ENCODE measurements at places on chromosomes 3 and 15.
A peak's percentile ranks its signal among the peaks of the same experiment; 100 is the strongest.

DNA sequence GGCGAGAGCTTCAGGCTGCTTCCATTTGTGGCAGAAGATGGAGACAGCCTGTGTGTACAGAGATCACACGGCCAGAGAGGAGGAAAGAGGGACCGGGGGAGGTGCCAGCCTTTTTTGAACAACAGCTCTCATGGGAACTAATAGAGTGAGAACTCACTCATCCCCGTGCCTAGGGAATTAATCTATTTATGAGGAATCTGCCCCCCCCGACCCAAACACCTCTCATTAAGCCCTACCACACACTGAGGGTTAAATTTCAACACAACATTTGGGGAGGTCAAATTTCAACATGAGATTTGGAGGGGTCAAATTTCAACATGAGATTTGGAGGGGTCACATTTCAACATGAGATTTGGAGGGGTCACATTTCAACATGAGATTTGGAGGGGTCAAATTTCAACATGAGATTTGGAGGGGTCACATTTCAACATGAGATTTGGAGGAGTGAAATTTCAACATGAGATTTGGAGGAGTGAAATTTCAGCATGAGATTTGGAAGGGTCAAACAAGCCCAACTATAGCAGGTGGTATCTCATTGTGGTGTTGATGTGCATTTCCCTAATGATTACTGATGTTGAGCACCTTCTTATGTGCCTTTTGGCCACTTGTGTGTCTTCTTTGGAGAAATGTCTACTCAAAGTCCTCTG is 20.6 kb upstream of the RFTN1 start:
- no peak for DNase-seq

DNA sequence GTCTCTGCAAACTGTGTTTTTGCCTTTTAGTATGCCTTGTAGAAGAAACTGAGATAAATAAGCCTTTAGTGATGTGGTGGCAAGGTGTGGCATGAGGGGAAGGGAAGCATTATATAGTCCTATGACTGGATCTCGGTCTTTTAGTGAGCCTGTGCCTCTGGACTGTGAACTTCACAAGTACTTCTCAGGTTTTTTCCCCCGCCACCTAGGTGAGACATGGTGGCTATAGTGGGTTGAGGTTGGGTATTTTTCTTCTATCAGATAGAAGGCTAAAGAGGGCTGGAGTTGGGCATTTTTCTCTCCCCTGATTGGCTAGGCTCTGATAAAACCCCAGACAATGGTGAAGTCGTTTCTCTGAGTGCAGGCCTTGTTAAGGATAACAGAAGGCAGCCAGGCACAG is 38.7 kb upstream of the ZFAND6 start:
- no peak for DNase-seq

GRCh38 chr3:51163051-51163450 is 222.0 kb upstream of the MANF start:
- no peak for DNase-seq

DNA sequence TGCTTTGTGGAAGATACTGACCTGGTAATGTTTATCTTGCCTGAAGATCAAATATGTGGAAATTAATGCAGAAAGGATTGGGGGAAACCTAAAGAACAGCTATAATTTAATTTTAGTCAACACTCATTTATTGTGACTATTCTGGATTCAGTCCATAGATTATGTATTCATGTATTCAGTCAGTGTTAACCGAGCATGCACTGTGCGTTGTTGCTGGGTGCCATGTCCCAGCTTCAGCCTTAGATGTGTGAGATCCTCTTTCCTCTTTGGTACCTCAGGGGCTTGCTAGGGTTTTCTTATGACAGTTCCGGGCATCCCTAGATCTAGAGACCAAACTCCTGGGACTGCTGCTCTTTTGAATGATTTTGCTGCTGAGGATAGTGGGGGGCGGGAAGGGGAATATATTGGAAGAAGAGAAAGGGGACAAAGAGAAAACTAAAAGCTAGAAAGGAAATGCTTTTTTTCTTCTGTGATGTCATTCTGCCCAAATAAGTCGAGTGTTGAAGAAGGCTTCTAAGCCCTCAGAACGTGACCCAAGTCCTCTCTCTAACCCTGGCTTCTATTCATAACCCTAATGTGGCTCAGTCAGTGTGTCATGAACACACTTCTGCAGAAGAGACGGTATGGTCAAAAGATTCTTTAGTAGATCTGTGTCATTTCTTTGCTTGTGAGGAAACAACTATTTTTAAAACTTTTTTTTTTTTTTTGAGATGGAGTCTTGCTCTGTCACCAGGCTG is 33.5 kb downstream of the STARD9 start:
- no peak for DNase-seq

DNA sequence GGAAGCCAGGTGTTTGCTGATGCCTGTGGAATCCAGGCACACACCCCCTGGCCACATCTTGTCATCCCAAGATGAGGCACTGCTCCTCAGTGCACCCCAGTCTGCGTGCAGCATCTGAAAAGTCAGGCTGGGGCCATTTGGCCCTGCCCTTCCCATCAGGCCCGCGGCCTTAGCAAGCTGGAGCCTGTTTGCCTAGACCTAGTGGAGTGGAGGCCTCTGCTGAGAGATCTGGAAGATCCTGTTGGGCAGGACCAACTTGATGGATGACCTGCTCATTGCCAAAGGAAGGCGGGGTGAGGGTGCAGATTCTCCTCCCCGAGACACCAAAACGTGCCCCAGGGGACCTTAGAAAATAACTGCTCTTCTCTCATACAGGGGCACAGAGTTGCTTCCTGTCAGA is 220.2 kb downstream of the SHQ1 start:
- no peak for DNase-seq

GRCh38 chr3:38689774-38690173 is 40.3 kb upstream of the SCN5A start:
- DNase-seq, result no peak

- DNase-seq, result no peak
Measured at GRCh38 chr3:189331002-189331418, 159.2 kb downstream of the TPRG1 start.

- no peak for DNase-seq
Measured at GRCh38 chr3:139447486-139447885, 28.8 kb downstream of the RBP2 start.

- no peak for DNase-seq
Measured at GRCh38 chr3:120350401-120350941, 1.3 kb upstream of the LRRC58 start.

- no peak for DNase-seq
Measured at GRCh38 chr15:53746101-53746500, 13.4 kb downstream of the WDR72 start.

DNA sequence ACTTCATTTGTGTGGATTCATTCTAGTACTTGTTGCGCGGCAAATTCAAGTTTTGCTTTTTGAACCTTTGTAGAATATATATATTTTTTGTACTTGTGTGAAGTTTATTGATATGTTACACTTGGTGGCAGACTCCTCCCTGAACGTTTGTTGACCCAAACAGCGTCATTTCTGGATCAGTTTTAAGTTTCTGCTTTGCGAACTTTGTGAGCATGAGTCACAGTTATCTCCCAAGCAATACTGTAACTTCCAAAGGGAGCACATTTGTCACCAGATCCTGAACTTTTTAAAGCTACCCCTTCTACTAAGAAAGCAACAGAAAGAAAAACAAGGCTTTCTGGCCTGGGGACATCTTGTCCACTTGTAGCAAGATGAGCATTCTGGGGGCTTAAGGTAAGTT is 74.8 kb upstream of the CACNA2D3 start:
- no peak for DNase-seq

DNA sequence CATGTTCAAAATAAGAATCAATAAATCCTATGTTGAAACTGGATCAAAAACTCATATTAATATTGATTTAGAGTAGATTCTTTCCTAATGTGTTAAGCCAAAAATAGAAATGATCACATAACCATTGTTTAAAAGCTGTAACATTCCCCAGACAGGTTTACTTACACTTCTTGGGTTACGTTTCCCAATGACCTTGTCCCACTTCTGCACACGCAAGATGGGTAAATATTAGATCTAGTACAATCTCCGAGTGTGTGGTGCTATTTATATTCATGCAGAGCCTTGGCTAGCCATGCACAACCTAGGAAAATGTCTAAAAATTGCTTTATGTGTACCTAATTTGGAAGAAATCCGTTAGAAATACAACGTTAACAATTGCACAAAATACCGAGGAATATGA is 39.6 kb downstream of the ERC2 start:
- no peak for DNase-seq

DNA sequence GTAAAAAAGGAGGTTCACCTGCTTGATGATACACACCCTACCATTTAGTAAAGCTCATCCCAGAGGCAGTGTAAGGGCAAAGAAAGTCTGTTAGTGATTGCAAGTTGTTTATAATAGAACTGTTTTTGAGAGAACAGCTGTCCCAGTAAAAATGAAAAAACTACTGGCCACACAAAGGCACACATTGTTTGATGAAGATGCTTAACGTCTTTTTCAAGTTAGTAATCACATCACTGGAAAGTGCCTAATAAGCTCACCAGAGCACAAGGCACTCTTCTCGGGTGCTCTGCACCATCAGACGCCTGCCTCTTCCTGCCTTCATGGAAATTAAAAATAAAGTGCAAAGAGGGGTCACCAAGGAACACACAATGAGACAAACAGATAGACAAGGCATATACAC is 186.9 kb downstream of the PDZRN3 start:
- DNase-seq, result no peak

- no peak for DNase-seq
Measured at GRCh38 chr3:120659285-120659684, 22.8 kb downstream of the HGD start.

DNA sequence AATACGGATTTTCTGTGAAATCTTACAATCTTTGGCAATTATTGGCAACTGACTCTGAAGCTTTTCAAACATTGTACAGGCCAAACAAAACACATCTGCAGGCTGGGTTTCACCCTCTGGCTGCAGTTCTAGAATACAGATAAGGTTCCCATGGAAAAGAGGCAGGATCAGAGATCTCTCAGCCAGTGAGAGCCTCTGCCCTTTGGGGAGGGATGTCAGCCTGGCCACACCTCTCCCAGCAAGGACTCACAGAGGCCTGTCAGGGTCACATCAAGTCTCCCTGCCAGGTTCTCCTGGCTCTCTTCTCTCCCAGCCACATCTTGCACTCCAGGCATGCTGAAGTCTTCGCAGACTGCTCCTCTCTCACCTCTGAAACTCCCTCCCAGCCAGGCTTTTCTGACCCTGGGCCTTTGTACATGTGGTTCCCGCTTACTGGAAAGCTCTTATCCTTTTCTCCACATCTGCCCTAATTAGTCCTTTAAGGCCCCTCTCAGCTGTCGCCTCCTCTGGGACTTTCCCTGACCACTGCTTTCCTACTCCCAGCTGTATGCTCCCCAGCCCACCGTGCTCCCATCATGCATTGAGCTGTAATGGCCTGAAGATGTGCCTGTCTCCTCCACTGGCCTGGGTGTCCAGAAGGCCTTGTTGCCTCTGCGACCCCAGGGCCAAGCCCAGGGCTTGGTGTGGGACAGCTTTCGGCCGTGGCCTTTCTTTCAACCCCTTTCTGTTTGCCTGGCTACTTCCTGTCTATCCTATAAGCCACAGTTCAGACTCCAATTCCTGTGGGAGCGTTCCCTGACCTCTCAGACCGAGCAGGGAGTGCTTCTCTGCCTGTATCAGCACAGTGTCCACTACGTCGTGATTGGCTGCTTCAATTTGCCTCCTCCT is 4.3 kb downstream of the RBP1 start:
- no peak for DNase-seq

DNA sequence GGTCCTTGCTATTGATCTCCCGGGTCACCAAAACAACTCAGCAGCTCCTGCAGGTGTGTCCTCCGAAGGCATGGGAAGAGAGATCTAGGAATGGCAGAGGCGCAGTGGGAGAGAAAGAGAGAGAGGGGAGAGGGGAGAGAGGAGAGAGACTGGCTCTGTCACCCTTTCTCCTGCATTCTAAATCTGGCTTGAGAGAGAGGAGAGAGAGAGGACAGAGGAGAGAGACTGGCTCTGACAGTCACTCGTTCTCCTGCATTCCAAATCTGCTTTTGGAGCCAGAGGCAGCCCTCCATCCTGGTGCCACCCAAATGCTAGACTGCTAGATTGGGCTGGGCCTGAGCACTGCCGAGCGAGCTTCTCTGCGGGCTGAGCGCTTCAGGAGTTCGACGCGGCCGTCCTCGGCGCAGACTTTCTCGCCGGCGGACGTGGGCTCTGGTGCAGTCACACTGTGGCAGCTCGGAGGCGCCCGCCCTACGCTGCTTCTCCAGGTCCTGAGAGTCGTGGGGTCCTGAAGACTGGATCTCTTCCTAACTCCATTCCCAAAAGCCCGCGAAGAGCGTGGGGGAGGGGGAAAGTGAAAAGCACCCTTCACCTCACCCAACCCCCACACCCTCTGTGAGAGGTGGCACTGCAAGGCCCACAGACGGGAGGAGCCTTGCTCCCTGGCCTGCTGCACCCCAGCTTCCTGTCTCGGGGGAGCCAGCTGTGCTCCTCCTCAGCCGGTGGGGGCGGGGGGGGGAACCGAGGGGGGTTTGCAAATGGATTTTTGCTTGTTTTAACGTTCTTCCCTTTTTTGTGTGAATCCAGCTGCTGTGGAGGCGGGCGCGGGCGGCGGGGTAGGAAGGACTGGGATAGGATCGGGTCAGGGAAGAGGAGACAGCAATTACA is 222.3 kb downstream of the MEIS2 start:
- no peak for DNase-seq

DNA sequence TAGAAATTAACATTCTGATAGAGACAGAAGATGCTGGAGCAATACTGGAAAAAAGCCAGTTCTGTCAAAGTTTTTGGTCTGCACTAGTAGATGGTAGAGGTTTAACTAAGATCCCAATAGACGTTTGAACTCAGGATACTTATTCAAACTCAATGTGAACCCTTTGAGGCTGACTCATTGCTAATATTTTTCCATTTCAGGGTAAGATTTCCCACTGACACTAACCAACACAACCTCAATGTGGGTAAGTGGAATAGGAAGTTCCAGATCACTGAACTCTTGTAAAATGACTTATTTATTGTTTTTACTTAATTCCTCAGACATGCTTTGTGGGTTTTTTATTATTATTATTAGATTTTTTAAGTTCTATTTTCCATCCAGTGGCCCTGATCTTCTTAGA is 1024.8 kb downstream of the EPHA3 start:
- no peak for DNase-seq

DNA sequence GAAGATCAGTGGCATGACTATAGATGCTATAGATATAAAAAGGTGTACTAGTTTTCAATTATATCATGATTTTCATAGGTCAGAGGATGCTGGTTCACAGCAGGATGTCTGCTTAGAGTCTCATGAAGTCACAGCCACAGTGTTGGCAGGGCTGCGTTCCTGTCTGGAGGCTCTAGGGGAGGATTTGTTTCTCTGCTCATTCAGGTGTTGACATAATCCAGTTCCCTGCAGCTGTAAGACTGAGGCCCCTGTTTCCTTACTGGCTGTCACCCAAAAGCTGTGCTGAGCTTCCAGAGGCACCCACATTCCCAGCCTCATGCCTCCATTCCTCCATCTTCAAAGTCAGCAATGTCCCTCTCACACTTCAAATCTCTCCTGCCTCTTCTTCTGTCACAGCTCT is 170.7 kb downstream of the OCA2 start:
- no peak for DNase-seq

DNA sequence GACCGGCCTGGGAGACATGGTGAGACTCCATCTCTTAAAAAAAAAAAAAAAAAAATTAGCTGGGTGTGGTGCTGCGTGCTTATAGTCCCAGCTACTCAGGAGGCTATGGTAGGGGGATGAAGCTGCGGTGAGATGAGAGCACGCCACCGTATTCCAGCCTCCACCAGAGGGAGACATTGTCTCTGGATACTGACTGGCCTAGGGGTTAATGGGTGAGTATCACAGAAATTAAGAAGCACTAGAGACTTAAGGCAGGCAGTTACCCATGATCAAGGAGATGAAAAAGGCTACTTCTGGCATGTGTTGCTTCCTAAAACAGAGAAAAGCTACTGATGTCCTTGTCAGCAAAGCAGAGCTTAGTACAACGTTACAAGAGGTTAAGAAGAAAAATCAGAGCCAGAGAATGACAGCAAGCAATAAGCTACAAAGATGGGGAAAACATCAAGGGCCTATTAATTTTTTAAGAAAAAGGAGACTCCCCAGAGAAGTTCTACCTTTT is 8.6 kb downstream of the TFRC start:
- peak; percentile 10 for DNase-seq

Measured in activated CD8-positive, alpha-beta memory T cell treated with anti-CD3 and anti-CD28 coated beads for 48 hours (primary cell).